ENCODE measurements at places on chromosomes 3 and 15.

DNA sequence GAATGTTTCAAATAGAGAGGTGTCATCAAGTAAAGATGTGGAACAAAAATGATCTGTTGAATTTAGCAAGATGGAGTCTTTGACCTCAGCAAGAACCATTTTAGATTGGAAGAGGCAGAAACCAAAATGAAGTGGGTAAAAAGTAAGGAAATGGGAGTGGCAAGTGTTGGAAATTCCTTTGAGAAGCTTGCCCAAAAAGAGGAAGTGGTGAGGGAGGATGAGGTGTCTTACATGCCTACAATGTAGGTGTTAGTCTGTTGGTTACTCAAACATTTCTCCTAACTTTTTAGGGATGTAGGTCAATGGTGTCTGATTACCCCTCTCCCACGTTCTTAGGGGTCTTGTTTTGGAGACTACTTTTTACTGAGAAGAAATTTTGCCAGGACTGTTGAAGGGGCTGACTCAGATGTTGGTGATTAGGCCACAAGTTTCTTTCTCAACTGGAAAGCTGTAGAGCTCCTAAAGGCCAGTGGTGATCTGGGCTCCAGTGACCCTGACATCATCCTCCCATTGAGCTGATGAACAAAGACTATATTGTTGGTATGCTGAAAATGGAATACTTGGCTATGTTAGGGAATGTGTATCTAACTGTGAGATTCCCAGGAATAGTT lies 5.1 kb downstream of the PPP2R3A start:
- no peak for DNase-seq

GRCh38 chr15:35067496-35068347 lies 17.4 kb downstream of the NANOGP8 start:
- no peak for DNase-seq

DNA sequence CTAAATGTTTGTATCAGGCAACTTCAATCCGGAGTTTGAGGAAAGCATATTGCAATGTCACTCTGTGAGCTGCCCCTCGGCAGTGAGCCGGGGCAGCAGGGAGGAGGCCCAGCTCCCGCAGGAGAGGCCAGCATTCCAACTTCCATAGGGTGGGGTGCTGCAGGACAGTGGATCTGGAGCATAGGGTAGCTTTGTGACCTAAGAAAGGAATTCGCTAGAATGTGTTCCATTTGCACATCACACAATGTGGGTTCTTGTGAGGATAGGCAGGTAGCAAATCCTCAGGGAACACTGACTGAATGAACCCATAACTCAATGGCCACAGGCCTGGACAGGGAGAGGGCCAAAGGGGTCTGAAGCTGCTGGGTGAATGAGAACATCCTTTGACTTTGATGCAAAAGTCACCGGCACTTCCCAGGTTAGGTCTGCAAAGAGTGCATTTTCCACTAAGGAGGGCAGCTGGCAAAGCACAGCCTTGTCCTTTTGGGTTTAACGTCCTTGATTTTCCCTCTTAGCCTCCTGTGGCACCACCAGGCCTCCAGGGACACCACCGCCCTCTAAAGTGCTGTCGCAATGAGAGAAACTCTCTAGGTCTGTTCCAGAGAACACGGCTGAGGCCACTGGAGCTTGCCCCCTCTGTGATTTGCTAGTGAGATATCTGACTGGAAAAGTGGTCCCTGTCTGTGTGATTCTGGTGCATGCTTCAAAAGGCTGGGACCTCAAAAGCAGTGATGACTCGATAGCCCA lies 36.2 kb downstream of the GABRB3 start:
- no peak for DNase-seq

GRCh38 chr3:58683001-58683458 lies 16.5 kb upstream of the FAM3D start:
- DNase-seq: no peak

DNA sequence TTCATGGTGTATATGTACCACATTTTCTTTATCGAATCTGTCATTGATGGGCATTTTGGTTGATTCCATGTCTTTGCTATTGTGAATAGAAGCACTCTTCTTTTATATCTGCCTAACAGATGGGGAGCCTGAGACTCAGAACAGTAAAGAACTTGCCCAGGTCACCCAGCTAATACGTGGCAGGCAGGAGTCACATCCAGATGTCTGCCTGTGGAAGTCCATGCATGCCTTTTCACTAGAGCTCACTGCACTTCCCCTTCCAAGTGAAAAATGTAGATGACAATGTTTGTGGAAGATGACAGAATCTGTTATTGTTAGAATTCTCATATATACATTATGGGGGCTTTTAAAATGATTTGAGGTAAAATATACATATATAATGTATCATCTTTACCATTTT lies 165.0 kb downstream of the PDZRN3 start:
- DNase-seq: no peak

DNA sequence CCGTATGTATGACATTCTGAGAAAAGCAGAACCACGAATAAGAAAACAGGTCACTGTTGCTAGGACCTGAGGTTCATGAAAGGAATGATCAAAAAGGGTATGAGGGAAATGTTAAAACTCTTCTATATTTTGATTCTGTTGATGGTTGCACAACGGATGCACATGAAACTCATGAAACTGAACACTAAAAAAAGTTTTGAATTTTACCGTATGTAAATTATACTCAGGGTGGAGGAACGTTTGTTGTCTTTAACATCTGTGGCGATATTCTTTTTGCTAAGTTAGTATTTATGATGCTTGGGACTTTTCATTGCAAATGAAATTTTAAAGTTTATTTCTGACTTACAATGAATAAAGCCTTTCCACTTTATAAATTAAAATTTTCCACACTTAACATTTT lies 55.4 kb downstream of the STAG1 start:
- no peak for DNase-seq

GRCh38 chr3:194101592-194102432 lies 34.1 kb upstream of the HES1 start:
- no peak for DNase-seq

- DNase-seq: no peak
Measured at GRCh38 chr3:71453822-71454511, 129.6 kb downstream of the FOXP1 start.

- no peak for DNase-seq
Measured at GRCh38 chr3:120649830-120650233, 32.2 kb downstream of the HGD start.

GRCh38 chr3:71657831-71658530 lies 67.2 kb downstream of the EIF4E3 start:
- peak; percentile 77 for DNase-seq

DNA sequence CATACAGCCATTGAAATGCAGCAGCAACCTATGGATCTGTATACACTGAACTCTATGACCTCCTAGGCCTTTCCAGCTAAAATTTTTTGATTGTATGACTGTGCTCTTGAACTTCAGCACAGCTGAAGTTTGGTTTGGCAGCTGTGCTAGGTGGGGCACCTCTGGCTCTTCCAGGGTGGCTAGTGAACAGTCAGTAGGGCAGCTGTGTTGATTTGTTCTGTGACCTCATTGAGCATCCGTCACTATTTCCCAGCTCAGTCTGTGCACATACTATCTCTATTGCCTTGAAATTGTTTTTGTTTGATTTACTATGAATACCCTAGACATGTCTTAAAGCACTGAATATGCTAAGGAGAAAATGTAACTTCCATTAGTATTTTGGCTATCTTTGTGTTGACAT lies 363.2 kb upstream of the NAALADL2 start:
- no peak for DNase-seq

- no peak for DNase-seq
Measured at GRCh38 chr3:190585805-190586630, 72.1 kb downstream of the IL1RAP start.

DNA sequence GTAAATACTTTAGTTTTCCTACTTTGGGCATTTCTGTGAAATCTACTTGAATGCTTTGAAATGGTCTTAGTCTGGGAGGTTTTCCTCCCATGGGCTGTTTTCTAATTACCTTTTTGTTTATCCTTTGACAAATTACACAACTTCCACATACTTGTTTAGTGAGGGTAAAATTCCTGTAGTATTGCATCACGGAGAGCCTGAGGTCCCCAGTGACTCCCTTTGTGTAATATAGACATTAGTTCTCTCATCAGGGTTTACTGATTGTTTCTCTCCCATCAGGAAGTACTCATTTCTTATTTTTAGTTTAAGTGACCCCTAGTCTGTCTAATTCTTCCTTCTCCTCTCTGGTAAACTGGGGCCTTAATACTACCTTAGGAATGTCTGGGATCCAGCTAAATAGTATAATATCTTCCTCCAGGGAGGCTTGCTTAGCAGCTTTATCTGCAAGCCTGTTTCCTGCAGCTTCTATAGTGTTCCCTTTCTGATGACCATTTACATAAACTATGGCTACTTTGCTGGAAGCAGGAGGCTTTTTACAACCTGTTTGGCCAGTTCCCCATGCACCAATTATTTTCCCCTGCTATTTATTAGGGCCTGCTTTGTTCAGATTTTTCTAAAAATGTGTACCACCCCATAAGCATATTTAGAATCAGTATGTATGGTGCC lies 87.2 kb upstream of the XCR1 start:
- DNase-seq: no peak

GRCh38 chr3:159846255-159846654 lies 142.4 kb upstream of the IL12A start:
- no peak for DNase-seq

DNA sequence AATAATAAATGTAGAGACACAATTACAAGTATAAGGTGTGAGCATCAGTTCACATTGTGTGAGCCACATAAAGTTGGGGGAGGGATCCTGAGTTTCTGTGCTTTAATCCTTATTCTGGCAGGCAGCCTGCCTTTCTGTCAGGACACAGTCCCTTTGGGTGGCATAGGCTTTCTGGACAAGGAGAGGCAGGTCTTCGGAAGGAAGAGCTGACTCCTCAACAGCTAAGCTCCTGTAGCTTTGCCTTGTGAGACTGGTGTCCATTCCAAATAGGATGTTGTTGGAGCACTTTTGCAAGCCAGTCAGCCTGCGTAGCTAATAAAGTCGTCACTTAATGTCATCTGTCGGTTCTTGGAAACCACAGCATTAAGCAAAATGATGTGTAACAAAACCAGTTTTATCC lies 151.9 kb upstream of the MCTP2 start:
- no peak for DNase-seq

DNA sequence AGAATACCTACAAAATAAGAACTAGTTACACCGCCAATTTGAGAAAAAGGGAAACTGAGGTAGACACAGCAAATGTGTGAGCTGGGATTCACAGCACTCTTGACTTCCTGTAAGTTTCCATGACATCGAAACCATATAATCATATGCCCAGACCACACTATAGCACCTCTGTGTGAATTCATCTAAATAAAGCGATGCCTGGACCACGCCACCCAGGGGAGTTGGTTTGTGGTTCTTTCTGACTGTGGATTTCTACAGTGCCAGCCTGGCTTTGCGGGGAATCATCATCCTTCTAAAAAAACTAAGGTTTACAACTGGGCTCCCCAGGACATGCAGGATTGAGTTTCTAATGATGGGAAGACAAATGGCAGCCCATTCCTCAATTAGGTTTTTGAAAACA lies 23.5 kb upstream of the CA12 start:
- DNase-seq: no peak

GRCh38 chr3:121073011-121073410 lies 165.0 kb downstream of the STXBP5L start:
- DNase-seq: no peak

DNA sequence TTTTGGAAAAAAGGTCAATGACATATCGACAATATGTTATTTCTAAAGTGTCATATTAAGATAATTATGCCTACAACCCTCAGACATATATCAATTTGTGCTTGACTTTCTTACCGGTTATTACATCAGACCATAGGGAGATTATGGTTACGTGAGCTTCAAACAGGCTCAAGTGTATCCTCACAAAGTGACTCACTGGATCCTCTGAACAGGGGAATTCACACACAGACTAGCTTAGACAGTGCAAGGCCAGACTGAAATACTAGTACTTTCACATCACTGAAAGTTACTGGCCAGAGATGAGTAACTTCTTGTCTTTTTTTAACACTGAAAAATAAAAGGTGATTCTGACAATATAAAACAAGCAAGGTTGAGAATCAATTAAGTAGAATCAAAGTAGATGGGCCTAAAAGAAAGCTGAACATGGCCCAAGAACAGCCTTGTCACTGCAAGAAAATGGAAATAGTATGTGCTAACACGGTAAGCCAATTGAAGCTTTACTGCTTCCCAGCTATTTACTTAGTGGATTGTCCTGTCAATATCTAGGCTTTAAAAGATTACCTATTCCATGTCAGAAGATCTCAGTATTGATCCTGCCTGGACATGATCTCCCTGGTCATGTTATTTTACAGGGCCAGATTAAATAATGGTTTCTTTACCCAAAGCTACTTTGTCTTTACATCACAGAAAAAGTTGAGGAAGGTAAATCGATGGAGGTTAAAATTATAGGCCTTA lies 848.6 kb downstream of the ROBO1 start:
- no peak for DNase-seq

DNA sequence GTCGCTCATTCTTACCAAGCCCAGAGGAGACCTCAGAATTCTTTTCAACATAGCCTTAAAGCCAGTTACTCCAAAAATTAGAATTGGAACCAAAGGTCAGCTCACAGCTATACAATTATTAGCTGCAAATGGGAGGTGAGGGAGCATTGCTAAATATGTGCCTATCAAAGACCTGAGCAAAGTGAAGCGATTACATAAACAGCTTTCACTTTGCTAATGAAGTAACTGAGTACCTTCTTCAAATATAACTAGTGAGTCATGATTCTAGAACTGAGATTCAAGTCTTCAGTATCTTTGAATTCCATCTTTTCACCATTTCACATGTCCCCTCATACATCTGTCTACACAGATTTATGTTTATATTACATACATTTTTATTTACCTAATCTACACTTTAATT lies 122.6 kb downstream of the P2RY1 start:
- DNase-seq: no peak

DNA sequence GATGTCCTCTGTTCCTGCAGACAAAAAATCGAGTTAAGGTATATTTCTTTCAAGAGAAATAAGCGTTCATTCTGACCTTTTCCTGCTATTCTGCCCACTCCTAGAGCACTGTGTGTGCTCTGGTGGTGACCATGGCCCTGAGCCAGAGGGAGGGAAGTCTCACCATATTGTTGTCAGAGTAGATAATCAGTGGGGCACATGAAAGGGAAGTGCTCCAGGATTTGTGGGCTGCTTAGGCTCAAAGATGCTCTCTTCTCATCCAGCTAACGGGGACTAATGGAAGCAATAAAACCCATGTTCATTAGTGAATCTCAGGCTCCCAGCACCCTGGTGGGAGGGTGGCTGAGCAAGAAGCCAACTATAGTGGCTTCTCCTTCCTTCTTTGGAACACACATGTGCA lies 70.7 kb upstream of the EOMES start:
- no peak for DNase-seq

- DNase-seq: no peak
Measured at GRCh38 chr3:196513697-196514349, 1.3 kb downstream of the SMCO1 start.

- no peak for DNase-seq
Measured at GRCh38 chr15:93286446-93286845, 197.4 kb upstream of the RGMA start.

- DNase-seq: no peak
Measured at GRCh38 chr15:100266166-100266565, 75.6 kb downstream of the ADAMTS17 start.

- no peak for DNase-seq
Measured at GRCh38 chr3:30555968-30556367, 50.4 kb upstream of the TGFBR2 start.
